ENCODE measurements at places on chromosomes 11 and 22.

- DNase-seq: no peak
Observed at GRCh38 chr11:69454018-69454417, 27.4 kb upstream of the LINC01488 start.

DNA sequence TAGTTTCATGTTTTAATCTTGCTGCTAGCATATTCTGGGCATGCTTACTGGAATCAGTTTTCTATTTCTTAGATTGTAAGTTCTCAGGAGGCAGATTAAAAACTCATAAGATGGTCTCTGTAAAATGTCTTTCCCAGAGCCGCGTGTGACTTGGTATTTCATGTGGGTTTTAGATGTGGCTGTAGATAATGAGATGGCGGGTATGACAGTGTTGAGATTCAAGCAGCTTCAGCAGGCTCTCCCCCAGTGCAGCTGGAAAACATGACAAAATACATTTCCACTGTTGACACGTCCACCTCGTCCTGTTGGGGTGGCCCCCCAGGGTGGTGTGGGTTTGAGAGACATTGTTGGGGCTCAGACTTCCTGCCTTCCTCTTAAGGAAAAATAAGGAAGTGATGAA lies 106.8 kb downstream of the KIRREL3 start:
- no peak for DNase-seq

GRCh38 chr11:27371489-27371888 lies 8.5 kb upstream of the CCDC34 start:
- DNase-seq: no peak

DNA sequence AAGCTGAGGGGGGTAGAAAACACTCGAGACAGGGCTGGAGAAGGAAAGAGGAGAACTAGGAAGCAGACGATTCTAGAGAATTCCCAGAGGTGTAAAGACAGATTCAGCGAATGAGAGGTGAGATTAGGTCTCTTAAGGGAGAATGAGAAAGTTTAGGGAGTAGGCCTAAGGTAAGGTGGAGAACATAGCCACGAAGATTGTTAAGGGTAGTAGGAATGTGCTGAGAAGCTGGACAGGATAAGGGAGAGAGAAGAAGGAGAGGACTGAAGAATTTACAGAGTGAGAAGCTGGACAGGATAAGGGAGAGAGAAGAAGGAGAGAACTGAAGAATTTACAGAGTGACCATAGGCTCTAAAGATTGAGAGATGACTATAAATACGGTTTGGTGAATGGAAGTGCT lies 908 bp downstream of the PPME1 start:
- no peak for DNase-seq

DNA sequence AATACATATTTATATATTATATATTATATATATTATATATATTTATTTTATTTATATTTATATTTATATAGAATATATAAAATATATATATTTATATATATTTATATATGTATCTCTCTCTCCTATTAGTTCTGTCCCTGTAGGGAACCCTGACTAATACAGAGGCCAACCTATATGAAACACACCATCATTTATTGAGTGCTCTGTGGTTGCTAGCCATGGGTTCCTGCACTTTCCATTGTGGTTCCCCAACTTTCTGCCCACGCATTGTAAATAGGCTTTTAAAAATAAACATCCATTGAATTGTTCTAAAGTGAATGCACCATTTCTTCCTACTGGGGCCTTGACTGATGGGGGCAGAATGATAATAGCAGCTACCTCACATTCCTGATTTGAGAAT lies 93.8 kb upstream of the SESN3 start:
- DNase-seq: no peak

GRCh38 chr22:22955866-22956535 lies 68.4 kb downstream of the IGLL5 start:
- DNase-seq: peak; percentile 64

- DNase-seq: no peak
Observed at GRCh38 chr11:13090228-13090708, 81.2 kb downstream of the RASSF10 start.

- no peak for DNase-seq
Observed at GRCh38 chr22:37354670-37355069, 72.4 kb downstream of the CYTH4 start.

- DNase-seq: no peak
Observed at GRCh38 chr11:34680918-34681586, 60.2 kb downstream of the EHF start.

DNA sequence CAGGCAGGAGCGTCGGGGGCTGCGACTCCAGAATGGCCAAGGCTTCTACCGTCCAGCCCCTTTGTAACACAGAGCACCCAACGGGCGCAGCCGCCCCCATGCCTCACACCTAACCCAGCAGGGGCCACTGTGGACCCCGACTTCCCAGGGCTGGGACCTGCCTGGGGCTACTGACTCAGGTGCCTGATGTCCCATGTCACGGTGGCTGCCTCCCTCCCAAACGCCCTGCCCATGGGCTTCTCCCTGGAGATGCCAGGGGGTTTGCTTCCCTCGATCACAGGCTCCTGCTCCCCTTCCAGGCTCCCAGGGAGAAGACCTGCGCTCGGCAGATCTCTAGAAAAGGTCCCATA lies 84.0 kb downstream of the MYEOV start:
- DNase-seq: peak; percentile 61

GRCh38 chr11:132549561-132549960 lies 982.7 kb downstream of the OPCML start:
- DNase-seq: no peak

DNA sequence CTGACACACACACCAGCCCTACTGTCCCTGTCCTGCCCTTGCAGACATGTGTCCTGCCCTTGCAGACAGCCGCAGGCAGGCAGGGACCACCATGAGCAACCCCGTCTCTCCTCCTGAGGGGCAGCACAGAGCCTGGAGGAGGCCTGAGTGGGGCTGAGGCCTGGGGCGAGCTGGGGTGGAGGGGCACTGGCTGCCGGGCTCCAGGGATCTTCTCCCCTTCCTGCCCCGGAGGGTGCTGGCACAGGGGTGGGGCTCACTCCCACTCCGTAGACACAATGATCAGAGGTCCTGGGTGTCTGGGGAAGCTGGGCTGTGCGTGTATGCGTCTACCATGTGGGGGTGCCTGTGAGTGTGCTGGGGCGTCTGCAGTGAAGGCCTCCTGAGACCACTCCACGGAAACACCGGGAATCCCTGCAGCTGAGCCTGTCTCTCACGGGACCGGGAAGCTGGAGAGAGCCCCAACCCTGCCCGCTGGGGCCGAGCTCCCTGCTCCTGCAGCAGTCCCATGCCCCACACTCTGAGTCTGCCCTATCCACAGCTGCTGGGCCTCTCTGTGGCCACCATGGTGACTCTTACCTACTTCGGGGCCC lies 588 bp downstream of the TSPAN32 start:
- peak; percentile 72 for DNase-seq

GRCh38 chr11:12778240-12778905 lies 104.2 kb downstream of the TEAD1 start:
- no peak for DNase-seq

DNA sequence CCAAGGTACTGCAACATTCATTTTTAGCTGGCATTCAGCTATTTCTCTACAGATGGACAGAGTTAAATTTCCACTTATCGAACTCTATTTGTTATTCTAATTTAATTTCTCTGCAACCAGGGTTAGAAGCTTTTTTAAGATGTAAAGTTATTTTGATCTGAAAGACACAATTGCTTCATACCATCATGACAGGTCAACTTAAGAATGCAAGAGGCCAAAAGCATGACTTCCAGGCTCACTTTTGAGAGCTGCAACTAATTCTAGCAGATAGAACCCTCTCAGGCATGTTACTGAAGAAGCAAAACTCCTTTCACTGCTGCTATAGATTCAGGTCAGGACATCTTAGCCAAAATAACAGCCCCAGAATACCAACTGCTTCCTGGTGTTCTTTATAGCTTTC lies 86.5 kb upstream of the GALNT18 start:
- DNase-seq: no peak

DNA sequence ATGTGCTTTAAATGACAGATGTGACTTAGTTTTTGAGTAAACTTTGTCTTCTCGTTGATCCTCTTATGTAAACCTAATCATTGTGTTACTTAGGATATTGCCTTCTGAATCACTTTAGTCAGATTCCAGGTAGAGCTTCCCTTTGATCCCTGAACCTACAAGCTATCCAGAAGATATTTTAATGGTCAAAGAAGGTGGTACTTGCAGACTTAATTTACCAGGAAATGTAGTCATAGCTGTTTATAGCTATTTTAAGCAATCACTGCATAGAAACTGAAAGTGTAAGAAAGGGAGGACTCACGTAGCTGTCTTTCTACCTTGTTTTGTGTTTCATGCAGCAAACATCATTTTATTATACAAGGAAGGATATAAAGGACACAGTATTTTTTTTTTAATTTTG lies 189.5 kb downstream of the DDX10 start:
- no peak for DNase-seq

DNA sequence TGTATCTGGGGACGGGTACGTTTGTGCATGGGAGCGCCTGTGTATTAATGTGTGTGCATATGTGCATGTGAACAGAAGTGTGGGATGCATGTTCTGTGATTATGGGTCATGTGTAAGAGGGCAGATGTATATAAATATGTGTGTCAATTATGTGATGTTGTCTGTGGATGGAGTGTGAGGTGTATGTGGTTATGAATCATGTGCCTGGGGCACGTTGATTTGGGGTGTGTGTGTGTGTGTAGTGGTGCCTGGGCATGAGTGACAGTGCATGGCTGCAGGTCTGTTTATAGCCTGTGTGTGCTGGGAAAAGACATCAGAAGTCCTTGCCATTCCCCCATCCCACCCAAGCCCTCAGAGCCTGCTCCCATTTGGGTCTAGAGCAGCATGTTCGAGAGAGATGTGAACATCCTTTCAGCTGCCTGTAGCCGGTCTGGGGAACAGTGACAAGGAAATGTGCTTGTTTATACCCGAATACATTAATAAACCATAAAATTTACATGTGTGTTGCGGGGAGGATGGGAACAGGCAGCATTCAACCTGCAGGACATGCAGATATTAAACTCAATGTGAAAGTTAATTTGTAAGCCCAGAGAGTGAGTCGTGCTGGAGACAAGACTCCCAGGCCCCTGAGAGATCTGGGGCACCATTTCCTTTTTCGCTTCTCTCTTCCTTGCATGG lies 129.0 kb downstream of the NECTIN1 start:
- no peak for DNase-seq

DNA sequence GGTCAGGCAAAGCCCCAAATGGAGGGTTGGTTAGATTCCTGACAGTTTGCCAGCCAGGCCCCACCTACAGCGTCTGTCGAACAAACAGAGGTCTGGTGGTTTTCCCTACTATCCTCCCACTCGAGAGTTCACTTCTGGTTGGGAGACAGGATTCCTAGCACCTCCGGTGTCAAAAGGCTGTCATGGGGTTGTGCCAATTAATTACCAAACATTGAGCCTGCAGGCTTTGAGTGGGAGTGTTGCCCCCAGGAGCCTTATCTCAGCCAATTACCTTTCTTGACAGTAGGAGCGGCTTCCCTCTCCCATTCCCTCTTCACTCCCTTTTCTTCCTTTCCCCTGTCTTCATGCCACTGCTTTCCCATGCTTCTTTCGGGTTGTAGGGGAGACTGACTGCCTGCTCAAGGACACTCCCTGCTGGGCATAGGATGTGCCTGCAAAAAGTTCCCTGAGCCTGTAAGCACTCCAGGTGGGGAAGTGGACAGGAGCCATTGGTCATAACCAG lies 4.7 kb upstream of the TTC36 start:
- DNase-seq: no peak

- no peak for DNase-seq
Observed at GRCh38 chr22:33261699-33262098, 203.5 kb upstream of the SYN3 start.

DNA sequence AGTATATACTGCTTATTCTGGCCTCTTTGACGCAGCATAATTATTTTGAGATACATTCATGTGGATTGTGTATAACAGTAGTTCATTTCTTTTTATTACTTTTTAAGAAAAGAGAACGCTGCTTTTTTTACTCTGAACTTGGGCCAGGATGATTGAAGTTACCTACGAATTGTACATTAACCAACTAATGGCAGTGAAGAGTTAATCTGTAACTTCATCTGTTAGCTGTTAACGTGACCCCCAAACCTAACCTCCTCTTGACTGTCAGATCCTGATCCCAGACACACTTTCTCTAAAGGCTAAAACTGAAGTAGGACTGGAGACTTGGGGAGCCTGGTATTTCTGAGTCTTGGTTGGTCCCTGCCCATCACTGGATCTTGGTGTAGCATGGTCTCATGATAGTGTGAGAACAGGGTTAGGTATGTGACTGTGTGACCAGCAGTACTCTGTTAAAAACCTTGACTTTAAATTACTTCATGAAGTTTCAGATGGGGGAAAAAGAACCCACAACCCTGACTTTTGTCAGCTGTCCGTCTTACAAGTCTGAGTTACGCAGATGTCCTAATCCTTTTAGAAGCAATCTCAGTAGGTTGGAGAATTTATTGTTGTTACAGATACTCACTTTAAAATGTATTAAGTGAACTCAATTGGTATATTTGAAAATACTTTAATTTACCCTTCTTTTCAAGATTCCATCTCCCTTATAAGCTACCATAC lies 39.4 kb downstream of the C22orf31 start:
- no peak for DNase-seq

DNA sequence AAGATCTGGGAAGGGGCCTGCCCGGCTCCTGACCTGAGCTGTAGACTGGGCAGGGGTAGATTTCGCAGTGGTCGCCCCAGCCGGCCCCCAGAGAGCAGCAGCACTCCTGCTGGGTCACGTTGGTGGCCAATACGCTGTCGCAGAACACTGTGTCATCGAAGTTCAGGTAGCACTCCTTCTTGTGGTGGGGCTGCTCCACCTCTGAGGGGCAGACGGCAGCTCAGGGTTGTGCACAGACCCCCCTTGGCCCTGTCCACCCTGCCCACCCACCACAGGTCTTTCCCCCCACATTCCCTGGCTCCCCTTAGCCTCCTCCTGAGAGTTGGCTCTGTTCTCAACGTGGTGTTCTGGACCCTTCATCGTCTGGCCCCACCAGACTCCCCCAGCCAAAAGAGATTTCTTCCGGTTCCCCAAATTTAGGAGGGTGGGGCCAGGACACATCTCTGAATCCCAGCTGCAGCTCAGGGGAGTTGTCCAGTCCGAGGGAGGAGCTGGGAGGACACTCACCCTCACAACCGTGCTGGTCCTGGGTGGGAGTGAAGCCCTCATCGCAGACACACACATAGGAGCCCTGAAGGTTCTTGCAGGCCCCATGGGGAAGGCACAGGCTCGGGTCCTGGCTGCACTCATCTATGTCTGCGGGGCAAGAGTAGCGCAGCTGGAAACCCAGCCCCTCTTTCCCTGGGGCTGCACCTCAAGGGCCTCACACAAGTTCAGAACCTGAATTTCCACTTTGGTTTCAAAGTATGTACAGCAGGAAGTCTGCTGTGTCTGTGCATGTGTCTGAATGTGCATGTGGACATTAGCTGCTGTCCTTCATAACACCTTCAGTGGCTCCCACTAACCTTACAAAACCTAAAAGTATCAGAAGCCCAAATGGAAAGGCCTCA lies 16.5 kb downstream of the SCYL1 start:
- DNase-seq: no peak

DNA sequence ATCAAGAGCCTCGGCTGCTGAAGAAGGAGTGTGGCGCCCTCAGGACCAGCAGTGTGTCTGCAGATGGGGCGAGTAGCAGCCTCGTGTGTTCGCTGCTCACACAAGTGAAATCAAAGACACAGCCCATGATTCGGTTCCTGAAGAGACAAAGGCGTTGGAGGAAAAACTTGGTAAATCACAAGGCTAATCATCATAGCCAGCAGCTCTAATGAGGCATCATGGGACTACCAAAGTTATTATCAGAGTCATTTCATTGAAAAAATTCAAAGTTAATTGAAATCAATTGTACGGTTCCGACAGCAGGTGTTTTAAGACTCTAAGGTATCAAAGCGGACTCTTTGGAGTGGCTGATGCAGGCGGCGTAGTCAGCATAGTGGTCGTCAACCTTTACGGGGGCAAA lies 9.5 kb downstream of the PHF21B start:
- DNase-seq: no peak

GRCh38 chr11:59754859-59755700 lies at the start of gene STX3:
TSS of gene STX3 (plus strand) at chr11:59755376. CDS start at chr11:59755606, 230 bp downstream.
- peak; percentile 93 for DNase-seq
